ENCODE measurements at places on chromosomes 1 and 21.
A peak's percentile ranks its signal among the peaks of the same experiment; 100 is the strongest.

DNA sequence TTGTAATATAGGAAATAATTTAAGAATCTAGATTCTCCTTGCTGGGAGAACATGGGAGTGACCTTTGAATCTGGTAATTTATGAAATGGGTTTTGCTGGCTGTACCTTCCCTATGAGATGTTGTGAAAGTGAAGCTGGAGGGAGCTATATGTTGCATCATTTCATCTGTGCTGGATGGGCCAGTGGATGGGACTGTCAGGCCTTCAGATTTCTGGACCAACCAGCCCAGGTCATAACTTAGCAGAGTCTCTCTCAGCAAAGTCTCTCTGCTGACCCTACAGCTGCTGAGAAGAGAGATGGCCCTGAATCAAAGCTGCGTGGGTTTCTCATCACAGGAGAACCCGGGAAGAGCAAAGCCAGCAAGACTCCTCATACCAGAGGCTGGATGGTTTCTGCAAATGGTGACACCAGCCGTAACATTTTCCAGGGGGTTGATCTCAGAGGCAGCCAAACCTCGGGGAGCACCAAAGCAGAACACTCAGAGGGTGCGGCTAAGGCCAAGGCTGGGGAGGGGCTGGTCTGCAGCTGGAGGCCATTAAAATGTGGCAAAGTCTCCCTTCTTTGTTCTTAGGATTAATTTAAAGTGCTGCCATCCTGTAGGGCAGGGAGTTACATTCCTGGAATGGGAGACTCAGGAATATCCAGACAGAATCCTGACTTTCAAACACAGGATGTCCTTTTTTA, 18.2 kb upstream of the PTGFRN start:
- DNase-seq = no peak

- DNase-seq = no peak
Measured at GRCh38 chr1:212669102-212669501, 30.5 kb downstream of the BATF3 start.

GRCh38 chr1:160394673-160395072, 5.7 kb upstream of the VANGL2 start:
- no peak for DNase-seq

GRCh38 chr1:94100129-94100784, 20.7 kb downstream of the ABCA4 start:
- no peak for DNase-seq

DNA sequence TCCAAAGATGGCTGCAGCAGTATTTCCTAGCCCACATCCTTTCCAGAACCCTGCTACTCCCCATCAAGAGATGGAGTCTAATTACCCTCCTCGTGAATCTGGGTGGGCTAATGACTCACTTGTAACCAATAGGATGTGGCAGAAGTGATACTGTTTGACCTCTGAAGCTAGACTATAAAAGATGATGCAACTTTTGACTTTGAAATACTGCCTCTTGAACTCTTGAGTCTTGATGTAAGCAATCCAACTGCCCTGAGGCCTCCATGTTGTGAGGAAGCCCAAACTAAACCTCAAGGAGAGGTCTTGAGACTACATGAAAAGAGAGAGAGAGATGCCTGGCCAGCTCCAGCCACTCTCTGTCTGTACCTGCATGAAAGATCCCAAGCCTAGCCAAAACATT, 29.5 kb downstream of the LMO4 start:
- no peak for DNase-seq

GRCh38 chr21:44583089-44583799, 2.8 kb upstream of the KRTAP10-5 start:
- no peak for DNase-seq

GRCh38 chr1:46438346-46438745, 44.2 kb downstream of the FAAH start:
- no peak for DNase-seq

- DNase-seq = no peak
Measured at GRCh38 chr21:38330666-38331065, 73.9 kb downstream of the KCNJ15 start.

DNA sequence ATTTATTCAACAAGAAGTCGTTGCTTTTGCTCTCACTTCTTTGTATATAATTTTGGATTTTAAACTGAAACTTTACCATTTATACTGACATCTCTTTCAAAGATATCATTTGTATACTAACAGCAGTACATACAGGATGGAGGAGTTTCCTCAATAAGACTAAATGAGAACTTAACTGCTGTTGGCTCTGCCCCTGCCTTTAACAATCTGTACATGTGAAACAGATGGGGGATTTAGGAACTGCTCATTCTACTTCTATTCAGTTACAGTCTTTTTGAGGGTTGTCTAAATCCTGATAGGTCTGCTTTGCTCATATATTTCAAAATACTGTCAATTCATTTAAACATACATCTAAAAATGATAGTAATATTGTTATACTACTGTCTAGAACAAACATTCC, 663.2 kb downstream of the ADGRL2 start:
- DNase-seq = no peak

GRCh38 chr1:6005276-6005917, 13.2 kb upstream of the NPHP4 start:
- no peak for DNase-seq

DNA sequence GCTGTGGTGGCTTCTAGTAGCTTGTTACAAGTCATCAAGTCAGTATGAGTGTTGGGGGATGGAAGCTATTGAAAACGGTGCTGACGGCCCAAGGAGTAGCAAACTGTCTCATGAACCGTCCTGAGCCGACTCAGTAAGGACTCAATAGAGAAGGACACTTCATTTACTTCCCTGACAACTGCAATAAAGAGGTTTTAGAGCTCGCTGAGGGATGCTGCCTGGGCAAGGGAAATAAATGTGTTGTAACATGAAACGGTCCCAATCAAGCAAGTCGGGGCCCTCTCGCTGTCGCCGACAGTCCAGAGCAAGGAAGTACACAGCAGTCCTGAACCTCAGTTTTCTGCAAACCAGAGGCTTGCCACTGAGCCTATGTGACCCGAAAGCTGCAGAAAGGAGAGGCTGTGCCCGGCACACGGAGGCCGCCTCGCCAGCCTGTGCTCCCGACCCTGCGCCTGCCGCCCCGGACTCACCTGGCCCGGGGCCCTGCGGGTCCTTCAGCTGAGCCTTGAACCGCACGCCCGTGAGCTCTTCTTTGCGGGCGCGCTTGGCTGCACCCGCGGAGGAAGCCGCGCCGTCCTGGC, 423 bp downstream of the URB1 start:
- no peak for DNase-seq

GRCh38 chr21:40680311-40680710, 166.6 kb downstream of the DSCAM start:
- DNase-seq = no peak

- peak; percentile 24 for DNase-seq
Measured at GRCh38 chr1:107529511-107530149, 388.8 kb downstream of the NTNG1 start.

GRCh38 chr1:203661572-203661971, 34.9 kb downstream of the ATP2B4 start:
- no peak for DNase-seq

DNA sequence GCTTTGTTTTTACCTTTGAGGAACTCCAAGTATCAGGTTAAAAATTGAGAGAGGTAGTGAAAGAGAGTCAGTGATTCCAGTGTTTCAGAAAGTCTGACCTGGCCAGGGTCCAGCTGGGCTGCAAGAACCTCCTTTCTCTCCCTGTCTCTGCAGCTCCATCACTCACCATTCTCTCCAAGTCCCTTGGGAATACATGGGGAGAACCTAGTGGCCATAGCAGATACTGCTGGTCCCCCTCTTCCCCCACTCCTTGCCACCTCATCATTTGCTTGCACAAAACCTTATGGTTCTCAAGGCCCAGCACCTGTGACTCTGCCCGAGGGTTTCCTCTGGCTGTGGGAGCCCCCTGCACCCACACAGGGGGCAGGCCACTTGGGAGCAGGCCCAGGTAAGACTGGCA, 279.5 kb downstream of the KIF26B start:
- DNase-seq = no peak

DNA sequence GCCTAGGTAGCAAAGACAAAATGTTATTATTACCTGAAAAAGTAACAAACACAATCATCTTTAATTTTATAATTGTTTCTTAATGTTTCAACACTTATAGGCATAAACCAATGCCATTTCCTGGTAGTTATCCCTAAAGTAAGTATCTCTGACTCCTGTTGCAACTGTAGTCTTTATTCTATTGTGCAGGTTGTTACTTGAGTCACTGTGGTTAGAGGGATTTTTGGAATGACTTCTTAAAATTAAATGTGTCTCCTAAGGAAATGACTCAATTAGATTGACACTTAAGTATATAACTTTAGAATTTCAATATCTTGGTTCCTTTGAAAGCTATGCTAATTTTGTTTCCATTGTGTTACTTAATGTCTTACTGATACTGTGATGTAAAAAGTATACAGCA, 143.9 kb downstream of the PHTF1 start:
- no peak for DNase-seq

DNA sequence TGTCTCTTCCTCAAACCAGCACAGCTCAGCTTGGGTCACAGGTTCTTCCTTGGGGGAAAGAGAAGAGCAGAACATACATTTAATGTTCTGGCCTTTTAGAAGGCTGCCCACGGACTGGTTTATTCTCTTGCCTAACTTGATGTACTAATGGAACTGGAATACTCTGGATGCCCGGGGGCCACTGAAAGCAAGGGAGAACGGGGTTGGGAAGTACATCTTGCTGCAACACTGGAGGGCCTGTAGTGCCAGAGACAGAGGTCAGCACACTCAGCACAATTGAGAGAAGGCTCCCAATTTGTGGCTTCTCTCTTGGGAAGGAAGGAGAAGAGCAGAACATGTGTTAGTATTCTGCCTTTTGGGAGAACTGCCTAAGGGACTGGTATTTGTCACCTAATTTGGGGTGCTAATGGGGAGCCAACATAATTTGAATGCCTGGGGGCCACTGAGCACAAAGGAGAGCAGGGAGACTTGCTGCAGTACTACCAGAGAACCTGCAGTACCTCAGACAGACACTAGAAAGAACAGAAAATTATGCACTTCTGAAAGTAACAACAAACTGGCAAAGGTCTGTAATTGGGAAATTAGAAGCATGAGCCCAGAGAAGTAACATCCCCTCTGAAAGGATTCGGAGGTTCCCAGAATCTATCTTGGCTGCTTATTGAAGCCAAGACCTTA, 14.1 kb downstream of the ZNF691 start:
- DNase-seq = no peak

DNA sequence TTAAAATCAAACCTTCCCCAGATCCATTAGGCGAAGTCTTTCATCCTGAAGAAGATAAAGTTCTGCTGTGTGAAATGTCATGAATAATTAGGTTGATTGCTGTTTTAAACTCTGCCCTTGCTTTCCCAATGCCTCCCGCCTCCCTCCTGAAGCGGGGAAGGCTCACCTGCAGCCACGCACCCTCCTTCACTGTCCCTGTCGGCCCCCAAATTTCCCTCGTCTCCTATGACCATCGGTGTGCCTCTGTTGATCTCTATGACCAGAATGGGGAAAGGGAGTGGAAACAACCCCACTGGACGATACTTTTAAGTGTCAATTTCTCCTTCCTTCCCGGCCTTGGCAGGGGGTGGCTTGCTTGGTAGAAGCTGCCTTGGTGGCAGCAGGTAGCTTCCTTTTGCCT, 35.1 kb downstream of the LHX4 start:
- DNase-seq = no peak

DNA sequence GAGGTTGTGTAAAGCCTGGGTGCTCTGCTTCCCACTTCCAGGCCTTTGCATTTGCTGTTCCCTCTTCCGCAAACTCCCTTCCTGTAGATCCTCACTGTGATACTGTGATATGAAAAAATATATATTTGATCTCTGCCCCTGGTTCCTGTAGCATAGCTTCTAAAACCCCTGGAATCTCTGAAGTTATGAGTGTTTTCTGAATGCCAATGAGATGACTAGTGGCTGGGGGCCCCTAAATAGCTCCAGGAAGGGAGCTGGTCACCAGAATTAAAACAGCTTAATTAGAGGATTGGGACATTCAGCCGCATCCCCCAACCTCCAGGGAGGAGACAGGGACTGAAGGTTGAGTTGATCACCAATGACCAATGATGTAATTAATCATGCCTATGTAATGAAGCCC, 21.9 kb downstream of the DUSP10 start:
- DNase-seq = no peak

DNA sequence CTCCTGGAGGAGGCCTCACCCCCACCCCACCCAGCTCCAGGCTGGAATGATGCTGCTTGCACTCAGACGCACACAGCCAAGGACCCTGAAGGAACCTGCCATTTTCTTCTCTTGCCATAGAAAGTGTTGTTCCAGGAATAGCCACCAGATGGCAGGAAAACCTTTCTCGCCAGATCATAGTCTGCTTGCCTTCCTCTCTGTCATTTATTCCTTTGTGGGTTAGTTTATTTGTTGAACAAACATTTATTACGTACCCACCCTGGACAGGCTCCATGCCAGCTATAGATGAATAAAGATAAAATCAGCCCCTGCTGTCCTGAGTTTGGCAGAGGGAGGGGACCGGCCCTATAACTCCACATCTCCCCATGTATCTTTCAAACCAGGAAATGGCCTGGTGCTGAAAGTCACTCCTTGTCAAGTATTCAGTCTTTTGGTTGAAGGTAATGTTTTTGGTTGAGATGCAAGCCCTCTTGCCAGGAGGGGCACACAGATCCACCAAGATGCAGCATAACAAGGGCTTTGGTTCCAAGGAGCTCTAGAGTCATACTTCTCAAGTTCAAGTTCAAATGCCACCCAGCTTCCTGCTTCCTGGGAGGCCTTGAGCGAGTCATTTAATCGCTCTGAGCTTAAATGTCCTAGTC, 7.0 kb upstream of the KCNC4 start:
- DNase-seq = peak; percentile 50

- DNase-seq = no peak
Measured at GRCh38 chr1:178533121-178533946, 20.4 kb downstream of the TEX35 start.

DNA sequence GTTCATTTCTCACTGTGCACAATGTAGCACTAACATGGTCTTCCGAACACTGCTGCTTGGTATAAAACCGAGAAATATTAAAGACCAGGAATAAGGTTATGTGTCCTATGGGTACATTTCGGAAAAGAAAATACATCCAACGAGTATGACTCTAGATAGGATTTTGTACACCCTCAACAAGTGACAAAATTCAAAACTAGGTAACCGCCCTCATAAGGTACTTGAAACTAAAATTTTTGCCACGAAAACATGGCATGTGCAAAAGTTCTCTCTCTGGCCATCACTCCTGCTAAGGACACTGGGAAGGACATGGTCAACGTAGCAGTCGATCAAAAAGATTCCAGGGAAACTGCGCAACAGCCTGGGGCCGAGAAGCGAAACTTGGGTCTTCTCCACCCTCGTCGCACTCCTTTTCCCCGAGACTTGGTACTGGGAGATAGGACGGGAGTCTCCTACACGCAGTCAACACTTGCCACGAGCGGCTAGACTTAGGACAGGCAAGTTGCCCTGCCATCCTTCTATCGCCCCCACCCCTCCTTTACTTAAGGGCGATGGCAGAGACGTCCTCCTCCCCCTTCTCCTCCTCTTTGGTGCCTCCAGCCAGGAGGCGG, 338 bp upstream of the TOR1AIP1 start:
- no peak for DNase-seq

GRCh38 chr1:119737040-119737682, 25.4 kb downstream of the PHGDH start:
- DNase-seq = peak; percentile 57

DNA sequence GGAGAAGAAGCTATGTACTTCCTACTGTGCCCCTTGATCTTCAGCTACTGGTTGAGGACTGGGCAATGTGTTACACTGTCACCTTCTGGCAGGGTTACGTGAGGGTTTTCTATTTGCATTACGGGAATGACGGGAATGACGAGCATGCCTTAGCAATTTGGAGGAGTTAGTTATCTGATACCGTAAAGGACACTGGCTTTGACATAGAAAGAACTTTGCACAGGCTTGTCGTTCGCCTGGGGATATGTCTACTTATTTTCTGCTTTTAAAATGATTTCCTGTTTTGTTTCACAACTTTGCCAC, 19.8 kb upstream of the ACBD6 start:
- no peak for DNase-seq

- no peak for DNase-seq
Measured at GRCh38 chr1:54329312-54330003, 76.7 kb downstream of the SSBP3 start.

Measured in CMK (cell line).